ENCODE measurements at places on chromosomes 4 and X.

GRCh38 chr4:95214408-95214807, 334.4 kb downstream of the UNC5C start:
- DNase-seq: no peak

- no peak for DNase-seq
These were observed 13.8 kb downstream of the TMEM175 start for GRCh38 chr4:946103-946450.

- DNase-seq: no peak
These were observed 100.9 kb downstream of the PTCHD1 start for GRCh38 chrX:23435575-23435974.

- no peak for DNase-seq
These were observed 106.2 kb downstream of the HDAC8 start for GRCh38 chrX:72466493-72466892.

DNA sequence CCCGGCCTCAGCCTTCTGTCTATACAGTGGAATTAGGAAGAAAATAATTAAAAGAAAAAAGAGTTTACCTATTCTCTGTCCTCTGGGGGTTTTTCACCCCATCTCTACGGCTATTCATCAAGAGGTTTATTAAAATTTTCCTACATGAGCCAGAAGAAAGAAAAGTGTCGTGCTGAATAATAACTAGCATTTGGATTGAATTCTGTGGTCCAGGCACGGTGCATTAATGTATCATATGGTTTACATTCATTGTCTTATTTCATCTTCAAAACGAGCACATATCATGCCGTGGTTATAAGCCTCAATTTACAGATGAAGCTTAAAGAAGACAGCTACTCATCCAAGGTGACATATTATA, 5.4 kb upstream of the NAA15 start:
- DNase-seq: no peak

GRCh38 chrX:153735274-153735673, 10.6 kb downstream of the ABCD1 start:
- no peak for DNase-seq

- DNase-seq: no peak
These were observed 112.2 kb downstream of the BCOR start for GRCh38 chrX:39985551-39985950.

GRCh38 chr4:5654791-5655190, 53.6 kb downstream of the EVC2 start:
- DNase-seq: no peak

- no peak for DNase-seq
These were observed 190.2 kb upstream of the POF1B start for GRCh38 chrX:85569686-85570085.

DNA sequence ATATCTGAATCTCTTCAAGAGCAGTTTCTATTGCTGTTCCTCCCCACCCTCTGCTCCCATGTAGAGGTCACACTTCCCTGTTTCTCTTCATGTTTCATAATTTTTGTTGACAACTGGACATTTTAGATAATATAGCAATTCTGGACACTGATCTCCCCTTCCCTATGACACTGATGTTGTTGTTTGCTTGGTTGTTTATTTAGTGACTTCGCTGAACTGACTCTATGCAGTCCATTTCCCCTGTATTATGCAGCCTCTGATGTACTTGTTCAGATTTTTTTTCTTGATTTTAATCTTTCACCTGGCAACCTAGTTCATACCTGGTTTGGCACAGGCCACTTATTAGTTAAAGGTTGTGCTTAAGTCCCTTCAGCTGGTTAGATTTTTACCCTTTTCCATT, 29.2 kb downstream of the CLDN2 start:
- DNase-seq: no peak

- no peak for DNase-seq
These were observed 71.6 kb upstream of the DHX15 start for GRCh38 chr4:24655971-24656370.

DNA sequence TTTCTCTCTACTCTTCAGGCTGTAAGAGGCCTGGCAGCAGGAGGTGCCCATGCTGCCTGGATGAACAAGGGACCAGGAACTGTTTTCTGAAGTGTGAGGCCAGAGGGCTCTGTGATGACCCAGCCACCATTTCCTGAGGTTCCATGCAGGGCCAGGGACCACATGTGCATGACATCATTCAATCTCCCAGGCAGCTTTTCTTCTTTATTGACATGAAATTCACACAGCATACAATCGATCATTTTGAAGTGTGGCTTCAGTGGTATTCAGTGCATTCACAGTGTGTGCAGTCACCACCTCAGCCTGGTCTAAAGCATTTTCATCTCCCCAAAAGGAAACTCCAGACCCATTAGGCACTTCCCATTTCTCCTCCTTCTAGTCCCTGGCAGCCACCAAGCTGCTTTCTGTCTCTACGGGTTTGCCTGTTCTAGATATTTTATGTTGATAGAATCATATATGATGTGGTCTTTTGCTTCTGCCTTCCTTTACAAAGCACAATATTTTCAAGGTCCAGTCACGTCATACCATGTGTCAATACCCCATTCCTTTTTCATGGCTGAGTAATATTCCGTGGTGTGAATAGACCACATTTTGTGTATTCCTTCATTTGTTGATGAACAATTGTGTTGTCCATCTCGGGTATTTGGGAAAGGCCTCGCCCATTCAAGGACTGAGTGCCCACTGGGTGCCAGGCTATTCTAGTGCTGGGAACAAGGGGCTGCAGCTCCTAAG, 93.1 kb downstream of the PSAPL1 start:
- DNase-seq: peak; percentile 4

DNA sequence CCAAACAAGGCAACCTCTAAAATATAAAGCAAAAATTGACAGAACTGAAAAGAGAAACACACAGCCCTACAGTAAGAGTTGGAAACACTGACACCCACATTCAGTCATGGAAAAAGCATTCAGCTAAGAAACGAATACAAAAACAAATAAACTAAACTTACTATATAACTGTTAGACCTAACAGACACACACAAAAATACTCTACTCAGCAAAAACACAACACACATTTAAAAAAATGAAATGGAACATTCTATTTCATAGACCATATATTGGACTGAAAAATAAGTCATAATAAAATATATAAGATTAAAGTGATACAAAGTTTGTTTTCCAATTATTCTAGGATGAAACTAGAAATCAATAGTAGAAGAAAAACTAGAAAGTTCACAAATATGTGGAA, 488.8 kb upstream of the POU3F4 start:
- no peak for DNase-seq

All from psoas muscle (tissue), 8 donors.